HFF-Myc (cell line): ENCODE measurements at places on chromosomes 4 and X.

DNA sequence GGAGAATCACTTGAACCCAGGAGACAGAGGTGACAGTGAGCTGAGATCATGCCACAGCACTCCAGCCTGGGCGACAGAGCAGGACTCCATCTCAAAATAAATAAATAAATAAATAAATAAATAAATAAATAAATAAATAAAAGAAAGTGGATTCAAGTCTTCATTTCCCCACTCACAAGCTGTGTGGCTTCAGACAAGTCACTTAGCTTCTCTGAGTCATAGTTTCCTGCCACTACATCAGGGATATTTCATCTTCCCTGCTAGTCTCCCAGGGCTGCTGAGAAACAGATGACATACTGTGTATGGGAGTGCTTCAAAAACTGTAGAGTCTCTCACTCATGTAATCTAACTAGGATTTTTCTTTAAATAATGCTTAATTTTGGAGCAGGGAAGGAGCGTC, 37.2 kb downstream of the TBC1D9 start:
- DNase-seq, result no peak

- no peak for DNase-seq
These were observed 185.6 kb downstream of the RAP1GDS1 start for GRCh38 chr4:98446499-98447375.

- no peak for DNase-seq
These were observed 6.9 kb downstream of the SLC39A8 start for GRCh38 chr4:102338405-102338804.

- no peak for DNase-seq
These were observed 79.8 kb downstream of the FUNDC1 start for GRCh38 chrX:44462850-44463249.

GRCh38 chrX:86171366-86171765, 23.1 kb downstream of the DACH2 start:
- no peak for DNase-seq
